Activated CD8-positive, alpha-beta memory T cell treated with anti-CD3 and anti-CD28 coated beads for 1 hour (primary cell): ENCODE measurements at places on chromosomes 3 and 15.

GRCh38 chr15:99343881-99344551 lies 92.7 kb downstream of the LRRC28 start:
- DNase-seq = no peak

DNA sequence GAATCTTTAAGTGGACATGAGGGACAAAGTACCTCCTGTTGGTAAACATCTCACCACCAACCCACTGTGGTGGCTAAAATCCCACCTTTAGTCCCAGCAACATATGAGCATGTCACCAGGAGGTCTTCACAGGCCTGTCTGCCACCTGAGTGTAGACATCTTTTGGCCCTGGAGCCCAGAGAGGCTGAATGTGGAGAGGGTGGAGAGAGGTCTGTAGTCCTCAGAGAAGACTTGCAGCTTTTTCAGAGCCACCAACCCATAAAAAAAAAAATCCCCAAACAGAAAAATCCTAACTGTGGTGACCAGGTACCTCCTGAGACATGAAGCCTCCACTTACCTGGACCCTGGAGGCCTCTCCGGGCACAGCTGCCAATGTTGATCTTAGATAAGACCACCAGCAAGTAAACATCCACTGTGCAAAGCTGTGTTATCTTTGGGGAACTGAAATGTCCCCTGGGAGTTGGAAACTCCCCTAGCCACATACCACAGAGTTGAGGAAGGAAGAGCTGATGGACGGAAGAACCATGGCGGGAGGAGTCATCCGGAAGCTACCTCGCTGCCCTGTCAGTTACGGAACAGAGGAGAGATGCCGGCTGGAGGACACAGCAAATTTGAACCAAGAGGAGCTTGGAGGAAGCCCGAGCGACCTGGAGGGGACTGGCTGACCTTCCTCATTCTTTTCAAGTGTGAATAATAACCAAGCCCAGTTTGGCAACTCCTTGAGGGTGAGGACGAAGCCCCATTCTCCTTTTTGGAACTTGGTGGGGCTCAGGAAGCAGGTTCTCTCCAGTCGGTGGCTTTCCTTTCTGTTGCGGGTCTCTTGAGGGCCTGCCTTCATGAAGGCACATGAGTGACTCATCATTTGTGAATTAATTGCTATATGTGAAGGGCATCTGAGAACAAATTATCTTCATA lies at the start of gene GHRL:
Gene GHRL, minus strand, starts transcription at position 443 of the 915 bp plus-strand sequence. CDS start 2,767 bp downstream, outside the sequence.
- DNase-seq = no peak

GRCh38 chr3:46122091-46122490 lies 86.0 kb downstream of the CCR1 start:
- no peak for DNase-seq

- DNase-seq = no peak
Observed at GRCh38 chr3:188269040-188269439, 115.1 kb downstream of the LPP start.

DNA sequence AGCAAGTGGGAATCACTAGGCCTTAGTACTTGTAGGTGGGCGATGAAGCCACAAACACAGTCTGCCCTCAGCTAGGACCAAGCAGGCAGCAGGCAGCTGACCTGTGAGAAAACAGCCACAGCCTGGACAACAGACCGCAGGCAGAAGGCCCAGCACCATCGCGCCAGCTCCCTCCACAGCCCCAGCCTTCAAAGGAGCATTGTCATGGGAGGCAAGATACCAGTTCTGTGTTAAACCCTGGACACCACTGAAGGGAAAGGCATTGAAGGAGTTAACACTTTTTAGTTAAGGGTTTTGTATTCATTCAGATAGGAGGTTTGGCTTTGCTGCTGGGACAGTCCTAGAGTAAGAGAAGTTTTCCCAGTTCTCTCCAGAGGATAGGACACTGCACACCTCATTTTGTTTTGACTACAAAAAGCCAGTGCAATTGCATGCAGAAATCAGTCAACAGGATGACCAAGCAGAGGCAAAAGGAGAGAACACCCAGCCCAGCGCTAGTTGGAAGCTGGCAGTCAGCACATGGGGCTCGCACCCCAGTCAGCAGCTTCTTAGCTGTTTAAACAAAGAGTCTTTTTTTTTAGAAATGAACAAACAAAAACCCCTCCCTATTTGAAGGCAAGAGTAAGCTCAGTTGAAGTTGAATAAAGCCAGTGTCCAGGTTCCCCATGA lies 286.1 kb upstream of the TPM1 start:
- no peak for DNase-seq

GRCh38 chr3:175433026-175433674 lies 574.0 kb downstream of the NAALADL2 start:
- no peak for DNase-seq

GRCh38 chr3:157123621-157124020 lies 36.3 kb downstream of the CCNL1 start:
- DNase-seq = no peak

GRCh38 chr3:171878461-171879225 lies 35.5 kb downstream of the TMEM212 start:
- DNase-seq = no peak

DNA sequence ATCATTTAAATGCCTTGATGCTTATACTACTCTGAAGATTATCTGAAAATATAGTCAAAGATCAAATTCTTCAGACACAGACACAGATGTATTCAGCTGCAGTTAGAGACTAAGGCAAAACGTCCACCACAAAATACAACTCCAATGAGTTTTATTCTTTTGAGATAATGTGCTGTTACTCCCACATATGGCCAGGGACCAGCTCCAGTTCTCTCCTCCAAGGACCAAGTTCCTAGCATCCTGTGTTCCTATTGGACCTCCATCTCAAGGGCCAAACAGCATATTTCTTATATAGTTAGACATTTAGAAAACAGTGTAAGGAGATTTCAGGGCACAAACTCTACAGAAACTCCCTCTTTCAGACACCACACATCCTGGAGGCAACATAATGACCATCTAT lies 27.1 kb downstream of the IP6K1 start:
- no peak for DNase-seq

DNA sequence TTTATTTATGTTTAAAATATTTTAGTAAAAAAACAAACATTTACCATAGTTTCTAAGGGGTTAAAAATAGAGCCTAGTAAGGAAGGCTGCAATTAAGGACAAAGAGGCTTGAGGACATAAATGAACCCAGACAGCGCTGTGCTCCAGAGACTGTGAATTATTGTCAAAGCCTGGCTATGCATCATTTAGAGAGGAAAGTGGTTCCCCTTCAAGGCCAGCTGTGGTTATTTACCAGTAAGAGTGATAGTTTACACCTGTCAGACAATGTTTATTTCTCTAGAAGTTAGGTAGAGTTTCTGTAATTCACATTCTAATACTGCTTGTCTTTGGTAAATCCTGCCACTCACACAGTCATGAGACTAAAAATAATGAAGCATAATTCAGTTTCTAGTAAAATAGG lies 32.4 kb upstream of the PIK3R4 start:
- DNase-seq = no peak

DNA sequence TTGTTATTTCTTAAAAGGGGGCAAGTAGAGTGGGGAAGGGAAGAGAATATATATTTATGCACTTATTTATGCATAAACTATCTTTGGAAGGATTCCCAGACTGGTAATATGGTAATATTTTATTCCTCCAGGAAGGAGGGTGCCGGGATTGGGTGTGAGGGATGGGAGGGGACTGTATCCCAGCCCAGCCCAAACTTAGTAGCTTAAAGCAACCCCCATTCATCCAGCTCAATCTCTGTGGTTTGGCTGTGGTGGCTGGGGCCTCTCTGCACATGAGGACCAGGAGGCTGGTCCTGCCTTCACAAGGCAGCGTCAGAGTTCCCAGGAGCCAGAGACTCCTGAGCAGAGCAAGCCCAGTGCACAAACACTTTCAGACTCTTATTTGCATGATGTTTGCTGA lies 48.4 kb downstream of the CCNL1 start:
- DNase-seq = no peak

DNA sequence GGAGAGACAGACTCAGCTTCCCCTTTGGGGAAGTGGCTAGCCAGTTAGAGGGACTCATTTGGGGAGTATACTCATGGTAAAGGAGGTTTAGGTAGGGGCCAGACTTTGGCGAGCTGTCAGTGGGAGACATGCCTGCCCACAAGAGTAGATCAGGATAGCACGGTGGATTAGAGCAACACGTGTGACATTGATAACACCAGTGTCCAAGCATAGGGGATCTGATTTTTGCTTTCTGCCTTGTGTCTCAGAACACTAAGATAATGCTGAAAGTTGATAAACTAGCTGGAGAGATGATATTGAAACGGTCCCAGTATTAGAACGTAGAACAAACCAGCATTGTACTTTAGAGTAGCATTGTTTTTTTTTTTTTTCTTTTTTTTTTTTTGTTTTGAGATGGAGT lies 25.9 kb downstream of the MAP6D1 start:
- no peak for DNase-seq

- DNase-seq = no peak
Observed at GRCh38 chr3:178260887-178261565, 275.2 kb upstream of the KCNMB2 start.

DNA sequence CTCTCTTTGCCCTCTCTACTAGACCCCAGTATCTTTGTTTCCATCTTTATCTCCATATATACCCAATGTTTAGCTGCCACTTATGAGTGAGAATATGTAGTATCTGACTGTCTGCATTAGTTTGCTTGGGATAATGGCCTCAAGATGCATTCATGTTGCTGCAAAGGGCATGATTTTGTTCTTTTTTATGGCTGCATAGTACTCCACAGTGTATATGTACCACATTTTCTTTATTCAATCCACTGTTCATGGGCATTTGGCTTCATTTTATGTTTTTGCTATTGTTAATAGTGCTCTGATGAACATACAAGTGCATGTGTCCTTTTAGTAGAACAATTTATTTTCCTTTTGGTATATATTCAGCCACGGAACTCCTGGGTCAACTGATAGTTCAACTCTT lies 671.5 kb upstream of the GRM7 start:
- no peak for DNase-seq

- no peak for DNase-seq
Observed at GRCh38 chr3:177357352-177358090, 160.2 kb upstream of the TBL1XR1 start.

- no peak for DNase-seq
Observed at GRCh38 chr3:56787784-56788256, 13.9 kb downstream of the ARHGEF3 start.

GRCh38 chr3:37493485-37494080 lies 319.2 kb upstream of the LRRFIP2 start:
- DNase-seq = no peak

DNA sequence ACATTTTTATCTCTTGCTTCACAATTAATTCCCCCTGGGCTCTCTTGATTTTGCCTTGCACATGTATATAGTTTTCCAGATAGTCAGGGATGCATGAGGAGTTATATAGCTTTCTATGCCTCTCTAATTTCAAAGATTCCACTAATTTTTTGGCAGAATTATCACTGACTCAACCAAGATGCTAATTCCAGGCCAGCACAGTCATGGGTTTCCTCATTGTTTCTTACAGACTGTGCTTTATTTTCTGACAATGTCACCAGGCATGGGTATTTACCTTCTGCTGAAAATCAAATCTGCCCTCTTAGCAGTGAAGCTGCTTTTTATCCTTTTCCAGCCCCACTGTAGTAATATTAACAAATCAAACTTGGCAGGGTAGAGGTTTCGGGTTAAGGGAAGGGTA lies 1520.6 kb upstream of the CADM2 start:
- DNase-seq = no peak

DNA sequence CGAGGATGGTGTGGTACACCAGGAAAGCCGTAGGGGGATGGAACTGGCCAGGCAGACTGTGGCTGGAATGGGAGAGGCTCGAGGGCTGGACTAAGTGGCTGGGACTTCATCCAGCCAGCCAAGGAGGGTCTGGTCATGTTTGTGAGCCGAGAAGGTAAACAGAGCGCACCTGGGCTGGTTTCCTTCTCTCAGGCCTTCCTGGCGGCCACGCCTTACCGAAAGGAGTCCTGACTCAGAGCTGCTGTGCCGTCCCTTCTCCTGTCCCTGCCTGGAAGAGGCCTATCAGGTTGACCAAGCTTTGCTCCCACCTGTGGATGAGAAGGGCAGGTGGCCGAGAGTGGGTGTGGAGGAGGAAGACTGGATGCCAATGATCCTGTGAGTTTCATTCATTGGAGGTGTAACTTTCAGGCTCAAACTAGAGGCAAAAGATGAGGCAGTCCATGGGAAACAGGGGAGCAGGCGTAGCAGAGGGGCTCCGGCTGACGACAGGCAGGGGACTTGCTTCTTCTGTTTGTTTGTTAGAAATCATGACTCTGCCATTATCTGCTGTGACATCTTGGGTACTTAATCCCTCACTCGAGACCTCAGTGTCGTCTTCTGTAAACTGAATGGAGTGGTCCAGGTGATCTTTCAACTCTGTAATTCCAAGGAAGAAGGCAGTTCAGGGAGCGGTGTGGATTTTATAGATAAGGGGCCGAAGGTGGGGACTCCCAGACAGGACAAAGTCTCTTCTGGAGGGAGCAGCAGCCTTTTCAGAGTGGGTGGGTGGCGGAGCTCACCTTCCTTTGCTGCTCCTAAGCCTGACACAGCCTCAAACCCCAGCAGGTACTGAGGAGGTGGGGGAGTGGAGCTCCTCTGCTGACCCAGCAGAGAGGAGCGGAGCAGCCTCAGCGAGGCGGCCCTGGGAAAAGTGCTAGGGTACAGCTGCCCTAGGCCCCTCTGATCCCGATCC lies 71.8 kb upstream of the GATM start:
- no peak for DNase-seq

DNA sequence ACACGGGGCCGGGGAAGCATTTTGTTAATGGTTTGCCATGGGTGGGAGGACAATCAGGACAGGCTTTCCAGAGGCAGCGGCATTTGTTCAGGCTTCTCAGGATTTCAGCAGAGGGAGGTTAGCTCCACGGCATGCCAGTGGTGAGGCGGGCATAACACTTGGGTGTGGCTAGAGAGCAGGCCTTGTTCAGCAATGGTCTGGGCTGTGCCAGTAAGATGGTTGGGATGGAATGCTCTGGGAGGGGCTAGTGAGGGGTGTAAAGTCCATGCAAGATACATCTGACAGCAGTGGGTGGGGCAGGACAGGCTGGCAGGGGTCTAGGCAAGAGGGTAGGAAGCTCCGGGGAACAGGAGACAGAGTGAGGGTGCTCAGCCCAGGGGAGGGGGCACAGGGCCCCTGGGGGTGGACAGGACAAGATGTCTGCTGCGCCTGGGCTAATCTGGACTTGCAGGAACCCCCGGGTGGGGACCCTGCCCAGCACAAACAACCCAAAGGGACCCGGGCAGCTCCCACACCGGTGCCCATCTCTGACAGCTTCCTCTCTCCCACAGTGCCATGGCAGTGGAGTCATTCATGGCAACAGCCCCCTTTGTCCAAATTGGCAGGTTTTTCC lies 8.4 kb downstream of the TMEM43 start:
- DNase-seq = no peak

GRCh38 chr3:24052446-24052845 lies 107.4 kb downstream of the NR1D2 start:
- no peak for DNase-seq

- DNase-seq = no peak
Observed at GRCh38 chr3:157355276-157355675, 81.4 kb upstream of the PTX3 start.

DNA sequence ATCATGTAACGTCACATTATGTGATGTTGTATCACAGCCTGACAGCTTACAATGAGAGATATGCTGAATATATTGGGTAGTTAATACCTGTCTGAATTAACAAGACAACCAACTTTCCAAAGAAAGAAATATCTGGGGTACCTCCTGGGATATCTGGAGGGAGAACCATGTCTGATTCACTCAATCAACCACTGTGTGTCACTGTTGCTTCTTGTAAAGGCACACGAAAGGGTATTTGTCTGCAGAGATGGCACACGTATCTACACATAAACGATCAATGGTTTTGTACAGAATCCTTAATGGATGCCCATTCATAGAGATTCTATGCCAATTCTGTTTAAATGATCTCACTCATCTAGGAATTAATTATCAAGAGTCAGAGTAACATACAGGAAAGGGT lies 252.1 kb upstream of the TMCO5A start:
- DNase-seq = no peak

- DNase-seq = no peak
Observed at GRCh38 chr3:108126348-108126747, 35.5 kb upstream of the CD47 start.
